Keratinocyte (primary cell): ENCODE measurements at places on chromosomes 2 and 18.

- DNase-seq: no peak
Measured at GRCh38 chr2:101560780-101561315, 85.9 kb upstream of the RFX8 start.

DNA sequence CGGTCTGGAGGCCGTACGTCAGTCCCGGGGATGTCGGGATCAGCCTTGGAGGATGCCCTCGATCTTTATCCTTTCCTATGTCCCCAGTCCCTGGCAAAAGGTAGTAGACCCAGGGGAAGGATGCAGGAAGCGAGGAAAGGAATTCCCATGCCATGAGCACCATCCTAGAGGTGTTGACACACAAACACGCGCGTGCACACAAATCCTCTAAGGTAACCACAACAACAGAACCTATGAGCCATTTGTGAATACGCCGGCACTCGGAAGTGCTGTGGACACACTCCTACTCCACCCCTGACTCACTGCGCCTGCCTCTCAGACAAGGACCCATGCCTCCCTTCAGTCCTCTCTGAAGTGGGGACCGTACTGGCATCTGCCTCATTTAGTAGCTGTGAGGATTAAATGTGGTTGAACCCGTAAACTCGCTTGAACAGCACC lies 11.3 kb upstream of the MLPH start:
- no peak for DNase-seq

GRCh38 chr18:62744076-62744968 lies 29.0 kb downstream of the PHLPP1 start:
- no peak for DNase-seq

GRCh38 chr18:44502790-44503189 lies 177.9 kb upstream of the SETBP1 start:
- DNase-seq: no peak

DNA sequence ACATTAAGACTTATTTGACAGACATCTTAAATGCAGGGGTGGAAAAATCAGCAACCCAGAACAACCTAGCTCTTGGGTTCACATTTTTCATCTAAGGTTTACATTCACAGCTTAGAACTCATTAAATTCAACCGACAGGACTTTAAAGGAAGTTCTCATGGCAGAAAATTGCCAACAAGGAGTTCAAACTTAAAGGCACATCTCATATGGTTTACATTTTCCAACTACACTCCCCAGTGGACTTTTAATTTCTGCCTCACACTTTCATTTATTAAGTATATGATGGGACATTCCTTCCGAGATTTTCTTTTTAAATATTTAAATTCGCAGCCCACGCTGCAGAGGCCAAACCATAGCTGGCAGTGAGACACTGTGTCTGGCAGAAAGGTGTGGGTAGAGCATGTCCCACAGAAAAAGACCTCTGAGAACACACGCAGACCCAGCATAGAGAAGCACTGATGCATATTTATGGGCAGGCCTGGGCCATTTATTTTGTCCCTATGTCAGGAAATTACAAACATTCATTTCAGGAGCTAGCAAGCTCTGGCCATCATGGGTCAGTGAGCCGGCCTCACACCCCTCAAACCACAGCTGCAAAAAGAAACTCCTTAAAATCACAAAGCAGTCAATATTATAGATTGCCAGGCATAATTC lies 46.3 kb downstream of the STK39 start:
- no peak for DNase-seq

GRCh38 chr18:2547477-2548087 lies 23.7 kb downstream of the METTL4 start:
- DNase-seq: peak; percentile 23

GRCh38 chr18:45320724-45321123 lies 294.6 kb upstream of the SLC14A2 start:
- DNase-seq: no peak

DNA sequence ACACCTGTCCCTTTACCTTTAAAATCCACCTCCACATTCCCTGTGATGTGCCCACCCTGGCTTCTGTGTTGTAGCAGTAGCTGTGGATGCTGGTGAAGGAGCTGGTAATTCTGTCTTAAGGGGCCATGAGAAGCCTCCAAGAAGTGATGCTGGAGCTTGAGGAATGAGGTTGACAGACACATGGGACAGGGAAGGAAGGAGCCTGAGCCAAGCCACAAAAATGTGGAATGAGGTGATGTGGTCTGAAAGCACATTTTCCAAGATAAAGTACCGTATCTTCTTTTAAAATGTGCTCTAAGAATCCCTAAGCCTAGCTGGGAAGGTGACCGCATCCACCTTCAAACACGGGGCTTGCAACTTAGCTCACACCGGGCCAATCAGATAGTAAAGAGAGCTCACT lies 31.2 kb downstream of the VWA3B start:
- DNase-seq: no peak

DNA sequence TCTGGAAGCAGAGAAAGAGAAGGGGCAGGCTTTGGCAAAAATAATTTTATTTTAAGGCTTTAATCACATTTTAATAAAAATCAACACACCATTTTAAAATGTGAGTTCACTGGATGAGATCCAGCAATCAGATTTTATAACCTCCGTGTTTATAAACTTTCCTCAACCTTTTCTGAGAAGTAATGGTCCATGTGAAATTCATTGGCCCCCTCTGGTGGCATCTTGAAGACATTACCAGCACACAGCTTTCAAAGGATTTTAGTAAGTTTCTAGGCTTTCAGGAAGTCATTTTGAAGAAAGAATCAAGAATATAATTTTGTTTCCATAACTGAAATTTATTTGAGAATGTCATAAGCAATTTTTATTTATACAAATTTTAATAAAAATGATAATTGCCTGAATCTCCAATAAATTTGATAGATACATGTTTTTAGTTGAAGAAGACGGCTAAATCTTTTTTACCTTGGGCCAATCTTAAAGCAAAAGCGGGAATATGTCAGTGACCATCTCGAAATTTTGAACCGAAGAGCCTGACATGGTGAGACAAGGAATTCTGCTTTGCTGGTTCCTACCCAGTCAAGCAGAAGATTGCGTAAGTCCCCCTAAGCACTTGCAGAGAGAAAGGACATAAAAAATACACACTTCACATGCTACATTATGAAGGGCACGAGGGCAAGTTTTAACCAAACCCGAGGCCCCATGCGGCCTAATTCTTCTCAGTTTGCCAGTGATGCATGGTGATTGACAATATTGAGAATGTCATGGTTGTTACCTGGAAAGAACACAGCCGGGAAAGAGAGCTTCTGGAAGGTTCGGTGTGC lies 128.4 kb upstream of the CBLN2 start:
- no peak for DNase-seq

DNA sequence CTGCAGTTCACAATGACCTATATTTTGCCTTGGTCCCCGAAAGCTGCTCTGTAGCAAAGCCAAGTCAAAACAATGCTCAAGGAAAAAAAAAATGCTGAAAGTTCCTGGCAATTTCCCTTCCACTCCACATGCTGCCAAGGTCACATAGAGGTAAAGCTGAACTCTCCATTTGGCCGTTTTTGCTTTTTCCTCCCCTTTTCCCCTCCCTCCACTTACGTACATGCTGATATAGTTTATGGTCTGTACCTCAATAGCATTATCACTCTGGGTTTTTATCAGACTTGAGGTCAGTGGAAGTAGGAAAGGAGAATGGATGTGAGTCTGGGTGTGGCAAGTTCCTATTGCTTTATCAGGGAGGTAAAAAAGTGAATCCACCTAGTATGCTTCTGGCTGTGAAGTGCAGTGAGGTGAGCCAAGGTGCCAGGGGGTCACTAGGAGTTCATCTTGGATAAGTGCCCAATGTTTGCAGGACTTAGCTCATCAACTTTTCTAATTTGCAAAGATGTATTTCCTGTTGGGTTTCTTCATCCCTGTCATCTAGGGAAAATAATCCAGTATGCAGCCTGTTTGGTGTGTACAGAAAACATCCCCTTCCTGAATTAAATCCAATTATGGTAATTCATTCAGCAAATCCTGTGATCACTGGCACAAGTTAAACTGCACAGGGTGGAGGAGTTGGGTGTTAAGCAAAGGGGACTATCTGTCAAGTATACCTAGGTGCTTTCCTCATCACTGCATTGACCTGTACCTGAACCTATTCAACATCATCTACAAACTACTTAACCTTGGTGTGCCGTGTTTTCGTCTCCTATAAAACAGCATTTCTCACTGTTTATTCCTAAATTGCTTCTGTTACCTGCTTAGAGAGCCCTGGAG lies 124.3 kb upstream of the CYP26B1 start:
- DNase-seq: no peak

DNA sequence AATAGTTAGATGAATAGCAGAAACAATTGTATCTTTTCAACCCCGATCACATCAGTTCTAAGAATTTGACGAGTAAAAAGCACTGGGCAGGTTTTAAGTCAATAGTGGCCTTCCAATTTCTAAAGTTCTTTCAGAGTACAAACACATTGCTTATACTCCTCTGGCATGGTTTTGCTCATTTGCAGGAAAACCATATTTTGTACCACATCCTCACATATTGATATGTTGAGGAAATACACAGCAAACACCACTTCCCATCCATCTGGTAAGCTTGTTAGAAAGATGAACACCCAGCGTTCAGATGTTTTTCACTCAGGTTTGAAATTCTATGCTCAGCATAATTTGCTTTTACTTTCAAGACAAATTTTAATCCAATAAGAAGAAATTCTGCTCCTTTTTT lies 344.6 kb upstream of the ACVR2A start:
- DNase-seq: no peak

- DNase-seq: peak; percentile 46
Measured at GRCh38 chr2:205885492-205886099, 200.4 kb downstream of the INO80D start.

GRCh38 chr2:222025881-222026271 lies 272.9 kb downstream of the PAX3 start:
- no peak for DNase-seq

DNA sequence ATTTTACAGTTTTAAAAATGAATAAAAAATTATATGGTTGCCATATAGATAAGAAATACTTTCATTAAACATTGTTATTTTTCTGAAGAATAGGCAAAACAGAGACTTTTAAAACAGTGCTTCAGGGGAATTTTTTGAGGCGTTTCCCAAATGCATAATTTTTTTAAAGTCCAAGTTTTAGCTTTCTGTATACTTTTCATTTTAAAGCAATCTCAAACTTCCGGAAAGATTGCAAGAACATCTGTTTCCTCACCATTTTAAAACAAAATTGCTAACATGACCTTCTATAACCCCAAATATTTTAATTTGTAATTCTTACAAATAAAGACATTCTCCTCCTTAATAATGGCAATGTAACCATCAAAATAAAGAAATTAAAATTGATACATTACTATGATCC lies 15.1 kb upstream of the MBD2 start:
- no peak for DNase-seq
